Endothelial cell of umbilical vein (primary cell): ENCODE measurements at places on chromosomes 12 and 14. TPM values are rescaled to one million over a fixed set of nuclear protein-coding genes. Genes with fewer than 3 reads are reported as not detected.

DNA sequence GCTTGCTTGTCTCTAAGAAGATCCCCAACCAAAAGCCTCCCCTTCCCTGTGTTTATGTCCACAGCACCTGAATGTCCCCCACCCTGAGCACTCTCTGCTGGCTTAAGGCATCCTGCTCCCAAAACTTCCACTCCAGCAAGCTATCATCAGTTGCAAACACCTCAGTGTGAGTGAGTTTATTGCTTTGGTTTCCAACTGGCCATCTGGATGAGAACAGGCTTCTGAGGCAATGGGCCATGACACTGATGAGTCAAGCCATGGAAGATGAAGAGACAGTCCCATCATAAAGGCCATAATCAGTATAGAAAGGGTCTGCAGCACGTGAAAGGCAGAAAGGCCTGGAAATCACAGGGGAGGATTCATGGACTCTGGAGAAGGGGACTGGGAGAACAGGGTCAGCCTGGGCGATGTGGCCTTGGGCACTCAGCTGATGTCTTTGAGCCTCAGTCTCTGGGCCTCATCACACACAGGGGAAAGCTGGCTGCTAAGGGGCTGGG is 12.8 kb downstream of the CMKLR1 start:
- DNase-seq: no peak

- DNase-seq: no peak
Measured at GRCh38 chr12:86196465-86196864, 59.7 kb downstream of the MGAT4C start.

DNA sequence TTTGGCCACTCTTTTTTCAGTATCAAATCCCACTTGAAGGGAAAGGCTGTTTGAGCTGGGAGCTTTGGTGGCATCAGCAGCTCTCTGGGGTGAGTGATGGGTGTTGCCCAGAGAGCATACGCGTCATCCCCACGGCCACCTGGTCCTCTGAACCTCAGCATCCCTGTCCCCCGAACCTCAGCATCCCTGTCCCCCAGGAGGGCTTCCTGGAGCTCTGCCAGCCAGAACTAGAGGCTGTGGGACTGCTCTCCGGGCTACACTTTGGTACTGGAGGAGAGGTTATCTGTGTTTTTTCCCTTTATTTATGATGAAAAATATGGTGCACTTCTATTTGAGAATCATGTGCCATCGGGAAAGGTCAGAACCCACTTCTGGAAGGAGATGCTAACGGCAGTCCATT is 131.5 kb upstream of the RTL1 start:
- DNase-seq: no peak

Gene SIX4
- 1.8 and 2.1 TPM in 2 replicates for polyA plus RNA-seq

Gene USP30
- 24.3 and 34.7 TPM in 2 replicates for polyA plus RNA-seq

DNA sequence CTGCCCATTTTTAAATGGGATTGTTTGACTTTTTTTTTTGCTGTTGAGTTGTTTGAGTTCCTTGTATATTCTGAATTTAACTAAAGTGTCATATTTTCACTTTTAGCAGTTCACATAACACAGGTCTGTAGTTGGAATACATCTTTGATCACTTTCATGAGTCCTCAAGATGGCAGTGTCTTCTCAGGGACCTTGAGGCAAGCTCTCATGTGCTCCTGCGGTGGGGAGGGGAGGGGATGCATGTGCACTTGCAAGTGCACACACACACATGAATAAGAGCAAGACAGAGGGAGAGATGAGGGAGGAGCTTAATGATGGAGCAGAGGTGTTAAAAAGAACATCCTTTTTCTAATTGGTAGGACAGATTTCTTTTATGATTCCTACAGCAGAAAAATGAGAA is 291.4 kb upstream of the OR4E1 start:
- no peak for DNase-seq

DNA sequence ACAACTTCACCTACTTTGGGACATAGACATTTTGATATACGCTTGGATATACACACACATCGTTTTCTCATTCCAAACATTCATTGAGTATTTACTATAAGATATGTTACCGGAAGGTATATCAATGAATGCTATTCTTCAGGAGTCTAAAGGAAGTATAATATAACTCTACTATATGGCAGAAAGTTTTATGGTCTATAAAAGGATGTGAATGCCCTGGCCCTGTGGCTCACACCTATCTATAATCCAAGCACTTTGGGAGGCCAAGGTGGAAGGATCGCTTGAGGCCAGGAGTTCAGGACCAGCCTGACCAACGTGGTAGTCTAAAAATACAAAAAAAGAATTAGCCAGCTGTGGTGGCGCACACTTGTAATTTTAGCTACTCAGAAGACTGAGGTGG is 5.6 kb downstream of the NRIP2 start:
- no peak for DNase-seq

DNA sequence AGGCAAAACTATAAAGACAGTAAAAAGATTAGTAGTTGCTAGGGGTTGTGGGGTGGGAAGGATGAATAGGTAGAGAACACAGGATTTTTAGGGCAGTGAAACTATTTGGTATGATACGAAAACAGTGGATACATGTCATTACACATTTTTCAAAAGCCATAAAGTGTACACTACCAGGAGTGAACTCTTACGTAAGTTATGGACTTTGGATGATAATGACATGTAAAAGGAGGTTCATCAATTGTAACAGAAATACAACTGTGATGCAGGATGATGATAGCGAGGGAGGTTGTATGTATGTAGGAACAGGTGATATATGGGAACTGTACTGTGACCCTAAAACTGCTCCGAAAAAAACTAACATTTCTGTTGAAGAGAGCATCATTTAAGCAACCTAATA is 15.1 kb upstream of the FGF6 start:
- DNase-seq: no peak

DNA sequence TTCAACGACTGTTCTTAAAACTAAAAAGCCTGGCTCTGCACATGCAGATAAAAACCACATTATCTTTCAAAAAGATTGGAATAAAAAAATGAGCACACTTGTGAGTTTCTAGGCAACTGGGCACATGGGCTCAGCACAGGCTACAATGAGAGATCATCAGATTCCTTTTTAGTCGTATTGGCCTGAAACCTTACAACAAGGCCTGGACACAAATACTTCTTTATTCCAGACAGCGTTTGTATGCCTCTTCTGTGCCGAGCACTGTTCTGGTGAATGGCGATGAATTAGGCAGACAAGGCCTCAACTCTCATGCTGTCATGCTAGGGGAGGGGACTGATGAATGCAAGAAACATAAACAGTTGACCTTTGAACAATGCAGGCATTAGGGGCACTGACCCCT is 463.0 kb downstream of the AACS start:
- DNase-seq: no peak

DNA sequence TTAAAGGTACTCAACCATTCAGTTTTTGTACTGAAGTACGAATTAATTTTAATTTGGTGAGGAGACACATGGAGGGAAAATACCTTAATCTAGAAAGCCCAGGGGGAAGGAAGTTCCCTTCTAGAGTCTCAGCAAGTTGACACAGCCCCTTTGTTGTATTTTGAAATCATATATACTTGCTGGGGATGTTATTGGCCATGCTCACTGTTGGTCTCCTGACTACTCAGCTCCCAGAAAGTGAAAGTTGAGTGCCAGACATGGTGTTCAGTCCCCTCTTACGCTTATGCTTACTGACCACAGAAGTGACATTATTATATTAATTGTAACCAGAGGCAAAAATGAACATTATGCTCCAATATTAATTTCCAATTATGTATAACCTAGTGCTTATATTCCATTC is 28.1 kb downstream of the ARF6 start:
- DNase-seq: no peak

DNA sequence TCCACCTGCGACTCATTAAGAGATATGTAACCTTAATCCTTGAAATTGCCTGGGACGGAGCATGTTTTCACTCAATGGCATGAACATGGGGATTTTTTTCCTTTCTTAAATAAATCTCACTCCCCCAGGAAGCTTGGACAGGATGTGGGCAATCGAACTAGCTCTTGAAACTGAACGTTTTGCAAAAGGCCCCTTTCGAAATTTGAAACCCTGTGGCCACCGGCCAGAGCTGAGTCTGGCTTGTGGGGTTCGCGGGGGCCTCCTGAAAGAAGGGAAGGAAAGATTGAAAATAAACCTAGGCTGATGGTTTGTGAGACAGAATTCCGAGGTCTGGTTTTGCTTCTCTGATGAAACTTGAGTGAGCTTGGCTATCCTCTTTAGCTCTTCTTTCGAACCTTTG is 101.4 kb upstream of the RTL1 start:
- no peak for DNase-seq

- no peak for DNase-seq
Measured at GRCh38 chr14:77240336-77240915, 30.6 kb downstream of the NGB start.

Gene AQP6
- polyA plus RNA-seq: 0.04 TPM in 1 of 2 replicates, not detected in the other

Gene MIP
- polyA plus RNA-seq: 0.18 TPM in 1 of 2 replicates, not detected in the other

DNA sequence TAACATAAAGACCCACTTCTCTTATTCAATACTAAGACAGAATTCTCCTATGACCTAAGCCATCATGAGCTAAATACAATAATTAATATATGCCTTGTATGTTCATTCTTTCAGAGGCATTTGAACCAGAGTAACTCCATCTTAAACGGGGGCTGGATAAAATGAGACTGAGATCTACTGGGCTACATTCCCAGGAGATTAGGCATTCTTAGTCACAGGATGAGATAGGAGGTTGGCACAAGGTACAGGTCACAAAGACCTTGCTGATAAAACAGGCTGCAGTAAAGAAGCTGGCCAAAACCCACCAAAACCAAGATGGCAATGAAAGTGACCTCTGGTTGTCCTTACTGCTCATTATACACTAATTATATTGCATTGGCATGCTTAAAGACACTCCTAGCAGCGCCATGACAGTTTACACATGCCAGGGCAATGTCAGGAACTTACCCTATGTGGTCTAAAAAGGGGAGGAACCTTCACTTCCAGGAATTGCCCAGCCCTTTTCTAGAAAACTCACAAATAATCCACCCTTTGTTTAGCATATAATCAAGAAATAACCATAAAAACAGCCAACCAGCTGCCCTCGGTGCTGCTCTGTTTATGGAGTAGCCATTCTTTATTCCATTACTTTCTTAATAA is 260.7 kb downstream of the SSPN start:
- no peak for DNase-seq

Gene TECPR2
- polyA plus RNA-seq: 8.9 and 9.4 TPM in 2 replicates

Gene RNASE7
- not detected in 2 replicates for polyA plus RNA-seq

Gene FRMD6
- 69.0 and 82.7 TPM in 2 replicates for polyA plus RNA-seq
